Amniotic stem cell (primary cell): ENCODE measurements at places on chromosomes 2 and 18.

DNA sequence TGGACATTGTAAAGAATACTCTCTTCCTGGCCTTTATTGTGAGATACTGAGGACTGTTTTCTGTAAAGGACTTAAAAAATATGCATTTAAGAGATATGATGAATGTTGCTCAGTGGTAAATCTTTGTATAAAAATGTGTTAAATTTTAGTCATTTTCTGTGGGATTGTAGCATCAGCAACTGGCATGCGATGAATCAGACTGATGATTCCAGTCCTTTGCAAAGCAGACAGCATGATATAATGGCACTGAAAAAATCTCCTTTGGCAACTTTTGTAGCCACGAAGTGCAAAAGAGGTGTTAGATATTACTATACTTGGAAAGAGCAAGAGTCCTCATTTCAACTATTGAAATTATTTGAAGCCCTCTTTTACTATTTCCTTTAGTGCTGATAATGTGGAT is 678.7 kb downstream of the PLCL1 start:
- DNase-seq = no peak

DNA sequence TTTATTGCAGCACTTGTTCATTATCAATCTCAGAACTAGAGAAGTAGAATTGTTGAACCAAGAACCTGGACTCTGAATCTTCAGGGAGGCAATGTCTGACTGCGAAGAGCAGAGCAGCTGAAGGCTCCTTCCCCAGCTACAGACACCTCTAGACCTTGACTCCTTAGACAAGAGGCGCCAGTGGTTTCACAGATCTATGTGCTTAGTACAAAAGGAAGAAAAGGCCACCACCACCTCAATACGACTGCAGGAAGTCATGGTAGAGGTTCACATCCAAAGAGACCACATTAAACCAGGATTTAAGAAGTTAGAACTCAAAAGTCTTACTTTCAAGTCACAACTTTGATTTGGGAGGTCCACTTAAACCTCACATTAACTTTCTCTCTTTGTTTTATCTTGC is 158.1 kb upstream of the VRK2 start:
- DNase-seq = no peak

GRCh38 chr18:63681449-63682340 is 20.0 kb upstream of the SERPINB3 start:
- no peak for DNase-seq

- no peak for DNase-seq
These were observed 372.2 kb downstream of the MTX2 start for GRCh38 chr2:176641436-176641835.

DNA sequence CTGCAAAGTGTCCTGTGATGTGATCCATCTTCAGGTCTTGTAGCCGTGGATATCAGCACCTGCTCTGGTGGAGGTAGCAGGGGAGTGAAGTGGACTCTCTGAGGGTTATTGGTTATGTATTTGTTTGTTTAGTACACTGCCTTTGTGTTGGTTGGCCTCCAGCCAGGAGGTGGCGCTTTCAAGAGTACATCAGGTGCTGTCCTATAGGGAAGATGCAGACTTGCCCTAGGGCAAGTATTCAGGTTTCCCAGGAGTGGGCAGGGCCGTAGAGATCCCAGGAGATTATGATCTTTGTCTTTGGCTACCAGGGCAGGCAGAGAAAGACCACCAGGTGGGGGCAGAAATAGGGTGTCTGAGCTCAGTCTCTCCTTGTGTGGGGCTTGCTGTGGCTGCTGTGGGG is 411.8 kb downstream of the SOX11 start:
- no peak for DNase-seq

- DNase-seq = no peak
These were observed 9.0 kb upstream of the HAAO start for GRCh38 chr2:42801381-42801780.

- no peak for DNase-seq
These were observed 52.4 kb upstream of the AGPS start for GRCh38 chr2:177340158-177340557.

DNA sequence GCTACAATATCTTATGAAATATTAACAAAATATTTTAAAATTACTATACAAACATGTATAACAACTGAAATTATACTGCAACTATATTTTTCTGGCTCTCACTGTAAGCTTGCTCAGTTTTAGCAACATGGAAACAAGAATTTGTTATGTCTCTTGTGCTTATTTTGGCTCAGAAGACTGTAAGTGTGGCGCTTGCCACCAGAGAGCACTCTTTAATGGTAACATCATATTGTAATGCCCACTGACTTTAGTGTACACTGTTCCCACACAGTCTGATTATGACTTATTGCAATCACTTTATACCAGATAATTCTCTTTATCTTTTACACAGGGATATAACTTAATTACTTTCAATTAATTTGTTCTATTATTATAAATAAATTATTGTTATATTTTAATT is 1500.6 kb upstream of the TMEFF2 start:
- peak; percentile 7 for DNase-seq

DNA sequence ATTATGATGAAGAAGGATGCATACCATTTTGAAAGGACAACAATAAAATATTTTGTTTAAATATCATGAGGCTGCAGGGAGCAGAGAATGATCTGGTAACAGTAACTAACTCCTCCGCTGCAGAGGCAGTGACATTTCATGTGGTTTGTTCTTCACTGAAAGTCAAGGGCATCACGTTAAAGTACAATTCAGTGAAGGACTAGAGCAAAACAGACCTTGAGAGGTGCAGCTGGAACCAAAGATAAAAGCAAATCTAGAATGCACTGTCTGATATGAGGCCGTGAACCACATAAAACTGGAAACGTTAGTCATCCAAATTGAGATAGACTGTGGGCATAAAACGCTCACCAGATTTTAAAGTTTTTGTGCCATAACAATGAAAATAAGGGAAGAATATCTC is 522.9 kb upstream of the TNP1 start:
- no peak for DNase-seq

- DNase-seq = no peak
These were observed 15.2 kb downstream of the MFSD2B start for GRCh38 chr2:24024996-24025663.

- DNase-seq = peak; percentile 97
These were observed 455 bp upstream of the DLX1 start for GRCh38 chr2:172084645-172085459.

GRCh38 chr2:121524685-121525425 is 5.8 kb upstream of the RNU4ATAC start:
- no peak for DNase-seq

DNA sequence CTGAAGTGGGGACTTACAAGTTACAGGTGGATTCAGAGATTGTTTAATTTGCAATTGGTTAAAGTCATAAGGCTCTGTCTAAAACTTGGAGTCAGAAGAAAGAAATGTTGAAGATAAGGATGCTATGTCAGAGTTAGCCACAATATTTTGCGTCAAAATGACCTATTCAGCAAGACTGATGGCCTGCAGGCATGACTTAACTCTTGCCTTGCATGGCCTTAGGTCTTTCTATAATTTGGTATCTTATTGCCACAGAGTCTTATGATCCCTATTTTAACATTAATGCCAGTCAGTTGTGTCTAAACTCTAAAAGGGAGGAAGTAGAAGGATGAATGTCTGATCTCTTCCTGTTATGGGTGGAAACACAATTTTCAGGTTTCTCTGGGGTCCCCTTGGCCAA is 5.2 kb upstream of the COMMD1 start:
- no peak for DNase-seq

- no peak for DNase-seq
These were observed 57.9 kb upstream of the MSH2 start for GRCh38 chr2:47344890-47345589.

GRCh38 chr2:182716650-182716979 is 558 bp downstream of the DNAJC10 start:
- DNase-seq = no peak
